ENCODE measurements at places on chromosomes 1 and 21.

GRCh38 chr1:187300081-187300480 lies 471.3 kb downstream of the PLA2G4A start:
- no peak for DNase-seq

DNA sequence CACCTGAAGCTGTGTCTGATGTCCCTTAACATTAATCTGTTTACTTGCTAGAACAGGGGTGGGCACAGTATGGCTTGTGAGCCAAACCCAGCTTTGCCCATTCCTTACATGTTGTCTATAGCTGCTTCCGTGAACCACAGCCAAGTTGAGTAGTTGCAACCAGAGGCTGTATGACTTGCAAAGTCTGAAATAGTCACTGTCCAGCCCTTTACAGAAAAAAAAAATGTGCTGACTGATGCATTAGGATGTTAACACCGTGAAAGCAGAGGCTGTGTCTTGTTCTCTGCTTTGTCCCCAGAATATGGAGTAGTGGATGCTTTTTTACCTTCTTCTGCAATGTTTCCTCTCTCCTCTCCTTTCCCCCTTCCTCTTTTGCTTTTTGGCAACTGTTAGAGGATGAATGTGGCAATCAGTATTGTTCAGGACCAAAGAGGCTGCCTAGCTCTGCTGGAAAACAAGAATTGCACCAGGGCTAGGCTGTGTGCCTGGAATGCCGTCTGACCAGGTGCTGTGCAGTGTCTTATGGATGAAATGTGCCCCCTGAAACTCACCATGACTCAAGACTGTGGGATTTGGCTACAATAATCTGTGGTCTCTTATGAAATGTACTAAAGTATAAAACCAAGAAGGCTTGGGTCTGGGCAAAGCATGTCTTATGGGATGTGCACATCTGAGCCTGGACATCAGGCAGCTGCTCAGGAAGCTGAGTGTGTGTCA lies 79.6 kb upstream of the GCLM start:
- DNase-seq, result no peak

DNA sequence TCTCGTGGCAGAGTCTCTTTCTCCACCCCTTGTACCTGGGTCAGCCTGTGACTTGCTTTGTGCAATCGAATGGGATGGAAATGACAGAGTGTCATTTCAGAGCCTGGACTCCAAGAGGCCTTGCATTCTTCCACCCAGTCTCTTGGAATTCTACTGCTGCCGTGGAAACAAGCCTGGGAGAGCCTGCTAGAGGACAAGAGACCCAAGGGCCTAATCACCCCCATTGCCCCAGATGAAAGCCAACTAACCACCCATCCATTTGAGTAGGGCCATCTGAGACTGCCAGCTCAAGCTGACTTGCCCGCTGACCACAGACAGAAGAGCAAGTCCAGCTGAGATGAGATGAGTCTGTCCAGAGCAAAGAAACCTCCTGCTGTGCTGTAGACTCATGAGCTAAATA lies 201.6 kb downstream of the PTPRU start:
- no peak for DNase-seq

GRCh38 chr1:200473698-200474371 lies 64.0 kb upstream of the ZNF281 start:
- no peak for DNase-seq

- DNase-seq, result no peak
Measured at GRCh38 chr1:5526385-5526750, 465.9 kb downstream of the NPHP4 start.

DNA sequence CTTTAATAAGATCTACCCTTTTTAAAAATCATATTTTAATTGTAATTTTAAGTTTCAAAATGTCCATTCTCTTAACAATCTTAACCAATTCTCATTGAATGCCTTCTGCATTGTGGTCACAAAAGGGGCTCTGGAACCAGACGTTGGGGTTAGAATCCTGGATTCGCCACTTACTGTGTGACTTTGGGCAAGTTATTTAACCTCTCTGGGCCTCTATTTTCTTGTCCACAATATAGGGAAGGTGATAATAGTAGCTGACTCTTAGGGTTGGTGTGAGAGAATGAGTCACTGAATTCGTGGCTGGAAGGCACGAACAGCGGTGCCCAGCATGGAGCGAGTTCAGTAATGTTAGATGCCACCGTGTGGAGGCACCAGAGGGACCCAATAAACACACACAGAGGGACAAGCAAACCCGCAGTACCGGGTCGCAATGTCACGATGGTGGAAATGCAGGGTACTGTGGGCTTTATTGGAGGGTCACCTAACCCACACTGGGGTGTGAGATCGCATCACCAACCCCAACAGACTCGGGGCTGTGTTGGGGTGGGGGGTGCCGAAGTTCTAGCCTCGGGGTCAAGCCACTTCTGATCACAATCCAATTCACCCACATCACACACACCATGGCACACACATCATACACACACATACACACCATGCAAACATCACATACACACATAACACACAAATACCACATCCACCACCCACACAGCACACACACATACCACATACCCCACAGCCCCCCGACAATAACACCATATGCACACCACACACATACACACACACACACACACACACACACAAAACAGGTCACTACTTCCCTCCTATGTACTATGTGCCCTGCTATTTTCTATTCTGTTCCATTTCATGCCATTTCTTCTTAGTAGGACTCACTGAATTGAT lies 27.0 kb upstream of the IFNAR2 start:
- no peak for DNase-seq

- no peak for DNase-seq
Measured at GRCh38 chr1:214859647-214860046, 222.9 kb upstream of the KCNK2 start.

DNA sequence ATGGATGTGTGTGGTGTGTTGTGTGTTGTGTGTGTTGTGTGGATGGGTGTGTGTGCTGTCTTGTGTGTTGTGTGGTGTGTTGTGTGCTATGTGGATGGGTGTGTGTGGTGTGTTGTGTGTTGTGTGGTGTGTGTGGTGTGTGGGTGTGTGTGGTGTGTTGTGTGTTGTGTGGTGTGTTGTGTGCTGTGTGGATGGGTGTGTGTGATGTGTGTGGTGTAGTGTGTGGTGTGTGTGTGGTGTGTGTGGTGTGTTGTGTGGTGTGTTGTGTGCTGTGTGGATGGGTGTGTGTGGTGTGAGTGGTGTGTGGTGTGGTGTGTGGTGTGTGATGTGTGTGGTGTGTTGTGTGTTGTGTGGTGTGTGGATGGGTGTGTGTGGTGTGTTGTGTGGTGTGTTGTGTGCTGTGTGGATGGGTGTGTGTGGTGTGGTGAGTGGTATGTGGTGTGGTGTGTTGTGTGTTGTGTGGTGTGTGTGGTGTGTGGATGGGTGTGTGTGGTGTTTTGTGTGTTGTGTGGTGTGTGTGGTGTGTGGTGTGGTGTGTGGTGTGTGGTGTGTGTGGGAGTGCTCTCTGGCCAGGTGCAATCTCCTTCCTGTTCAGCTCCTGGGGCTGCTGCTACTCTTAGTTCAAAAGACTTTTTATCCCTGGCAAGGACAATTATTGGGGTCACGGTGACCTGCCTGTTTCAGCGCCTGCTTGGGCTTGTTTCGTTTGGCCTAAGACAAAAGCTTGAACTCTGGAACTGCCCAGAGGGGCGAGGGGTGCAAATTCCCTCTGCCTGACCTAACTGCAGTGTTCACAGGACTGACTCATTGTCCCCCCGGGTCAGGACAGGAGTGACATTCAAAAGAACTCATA lies 101.1 kb downstream of the UBIAD1 start:
- no peak for DNase-seq

DNA sequence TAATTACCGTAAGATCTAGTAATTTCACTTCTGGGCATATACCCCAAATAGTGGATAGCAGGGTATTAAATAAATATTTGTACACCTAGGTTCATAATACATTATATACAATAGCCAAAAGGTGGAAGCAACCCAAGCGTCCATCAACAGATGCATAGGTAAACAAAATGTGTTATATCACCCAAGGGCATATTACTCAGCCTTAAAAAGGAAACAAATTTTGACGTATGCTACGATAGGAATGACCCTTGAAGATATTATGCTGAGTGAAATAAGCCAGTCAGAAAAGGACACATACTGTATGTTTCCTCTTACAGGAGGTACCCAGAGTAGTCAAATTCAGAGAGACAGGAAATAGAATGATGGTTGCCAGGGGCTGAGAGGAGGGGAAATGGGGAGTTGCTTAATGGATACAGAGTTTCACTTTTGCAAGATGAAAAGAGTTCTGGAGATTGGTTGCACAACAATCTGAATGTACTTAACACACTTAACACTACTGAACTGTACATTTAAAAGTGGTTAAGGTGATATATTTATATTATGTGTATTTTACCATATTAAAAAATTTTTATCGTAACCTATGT lies 36.6 kb upstream of the KCTD3 start:
- DNase-seq, result no peak

DNA sequence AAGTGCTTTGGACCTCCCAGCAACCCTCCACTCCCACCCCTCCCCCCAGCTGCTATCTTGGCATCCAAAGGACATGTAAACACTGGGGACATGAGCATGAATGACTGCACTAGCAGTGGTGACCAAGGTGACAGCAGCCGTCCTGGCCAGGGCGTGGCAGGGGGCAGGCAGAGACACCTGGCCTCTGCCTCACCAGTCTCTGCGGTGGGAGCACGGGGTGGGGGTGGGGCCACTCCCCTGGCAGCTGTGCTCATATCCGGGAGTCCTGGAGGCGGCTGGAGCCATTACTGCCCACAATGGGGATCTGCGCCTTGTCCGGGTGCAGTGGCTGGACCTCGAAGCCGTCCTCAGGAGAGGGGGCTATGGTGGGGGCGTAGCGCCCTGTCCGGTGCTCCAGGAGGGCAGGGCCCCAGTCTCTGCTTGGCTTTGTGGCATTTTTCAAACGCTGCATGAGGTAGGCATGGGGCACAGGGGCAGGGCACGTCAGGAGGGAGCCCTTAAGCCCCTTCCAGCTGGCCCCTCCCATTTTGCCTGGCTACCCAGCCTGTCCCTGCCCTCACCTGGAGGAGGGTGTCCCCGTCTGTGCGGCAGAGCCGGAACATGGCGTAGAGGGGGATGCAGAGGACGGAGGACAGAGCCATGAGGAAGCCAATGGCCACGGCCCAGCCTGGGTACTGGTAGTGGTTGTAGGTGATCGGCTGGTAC lies 6.0 kb downstream of the CCDC24 start:
- DNase-seq, result no peak

- DNase-seq, result no peak
Measured at GRCh38 chr1:173688300-173688699, 18.6 kb upstream of the ANKRD45 start.

DNA sequence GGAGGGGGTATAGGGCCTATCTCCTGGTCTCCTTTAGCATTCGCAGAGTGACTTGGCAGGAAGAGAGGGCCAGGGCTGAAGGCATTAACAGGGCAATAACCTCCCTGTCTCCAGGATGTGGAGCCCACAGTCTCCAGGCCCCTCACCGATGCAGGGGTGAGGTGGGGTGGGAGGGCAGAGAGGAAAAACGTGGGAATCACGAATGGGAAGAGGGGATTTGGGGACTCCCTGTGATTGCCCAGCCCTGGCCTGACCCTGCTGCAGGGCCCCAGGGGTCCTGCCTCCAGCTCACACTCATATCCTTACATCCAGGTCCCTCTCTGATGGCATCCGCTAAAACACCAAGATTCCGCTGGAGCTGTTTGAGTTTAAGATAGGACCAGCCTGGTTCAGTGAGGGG lies 14.6 kb downstream of the TFAP2E start:
- no peak for DNase-seq

- peak; percentile 53 for DNase-seq
Measured at GRCh38 chr21:34745557-34746255, 76.9 kb downstream of the CLIC6 start.

- no peak for DNase-seq
Measured at GRCh38 chr1:53869454-53870117, 20.0 kb downstream of the YIPF1 start.
